ENCODE measurements at places on chromosomes 1 and 21. TPM values are rescaled to one million over a fixed set of nuclear protein-coding genes. Genes with fewer than 3 reads are reported as not detected.
A peak's percentile ranks its signal among the peaks of the same experiment; 100 is the strongest.

- DNase-seq, result peak; percentile 82
Measured at GRCh38 chr1:26853156-26853555, 9.8 kb upstream of the SFN start.

DNA sequence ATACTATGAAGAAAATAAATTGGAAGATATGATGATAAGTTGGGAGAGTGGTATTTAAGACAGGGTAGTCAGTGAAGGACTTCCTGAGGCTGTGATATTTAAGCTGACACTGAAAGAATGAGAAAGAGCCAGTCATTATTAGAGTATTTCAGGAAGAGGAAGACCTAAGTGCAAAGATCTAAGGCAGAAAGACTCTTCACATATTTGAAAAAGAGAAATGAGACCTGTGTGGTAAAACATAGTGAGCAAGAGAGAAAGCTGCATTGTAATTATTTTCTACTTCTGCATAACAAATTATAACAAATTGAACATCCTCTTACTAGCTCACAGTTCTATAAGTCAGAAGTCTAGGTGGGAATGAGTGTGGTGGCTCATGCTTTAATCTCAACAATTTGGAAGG is 34.6 kb upstream of the DOCK7 start:
- DNase-seq, result no peak

DNA sequence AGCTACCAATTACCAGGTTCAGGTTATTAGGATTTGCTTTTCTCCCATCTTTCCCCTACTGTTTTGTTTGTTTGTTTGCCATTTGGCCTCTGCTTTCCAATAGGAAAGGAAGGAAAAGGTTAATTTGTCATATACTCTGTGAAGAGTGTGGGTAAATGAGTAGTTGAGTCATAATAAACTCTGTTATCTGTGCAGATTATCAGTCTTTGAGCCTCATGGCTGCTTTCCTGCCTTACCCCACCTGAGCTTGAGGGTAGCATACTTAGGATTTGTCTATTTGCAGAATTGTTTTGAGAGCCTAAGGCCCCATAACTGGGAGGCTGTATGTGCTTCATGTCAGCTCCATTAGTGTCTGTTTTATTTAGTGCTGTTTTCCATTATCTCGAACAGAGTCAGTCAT is 32.9 kb upstream of the SNX27 start:
- DNase-seq, result no peak

The SH2D2A gene
- not detected for total RNA-seq

The ROR1 gene
- total RNA-seq, result 0.26 TPM
